Neural crest cell (in vitro differentiated cells): ENCODE measurements at places on chromosomes 1 and 21.

DNA sequence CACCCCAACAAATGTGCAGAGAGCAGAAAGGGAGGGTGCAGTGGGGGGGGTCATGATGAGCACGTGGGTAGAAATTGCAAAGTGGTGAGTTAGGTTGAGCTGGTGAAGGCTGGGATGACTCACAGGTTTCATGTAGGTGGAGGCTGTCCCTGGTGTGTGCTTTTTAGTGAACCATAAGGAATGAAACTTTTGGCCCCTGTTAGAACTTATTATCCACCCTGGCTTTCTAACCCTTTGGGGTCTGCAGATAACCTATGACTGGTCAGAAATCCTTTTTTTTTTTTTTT, 46.9 kb downstream of the DOP1B start:
- peaks cover 11% of the 10 kb centered on the region for H3K36me3 ChIP-seq
- H3K4me3 ChIP-seq: no peak overlapping the region
- no peak for DNase-seq
- no peaks in the 10 kb centered on the region for H3K27me3 ChIP-seq
- no peaks in the 10 kb centered on the region for H3K4me1 ChIP-seq

- H3K27me3 ChIP-seq: peaks cover 16% of the 10 kb centered on the region
- no peak for DNase-seq
- peaks cover 13% of the 10 kb centered on the region for H3K4me1 ChIP-seq
- no peak overlapping the region for H3K4me3 ChIP-seq
- no peak overlapping the region for H3K27ac ChIP-seq
- H3K36me3 ChIP-seq: no peaks in the 10 kb centered on the region
Measured at GRCh38 chr21:42016364-42016985, 6.3 kb upstream of the ZBTB21 start.

GRCh38 chr1:113780374-113781146, 21.3 kb upstream of the PHTF1 start:
- peaks cover 7% of the 10 kb centered on the region for H3K4me1 ChIP-seq
- no peak overlapping the region for H3K27ac ChIP-seq
- no peak for DNase-seq
- no peaks in the 10 kb centered on the region for H3K27me3 ChIP-seq
- no peak overlapping the region for H3K4me3 ChIP-seq

- no peak overlapping the region for H3K4me3 ChIP-seq
- no peak for DNase-seq
- H3K27ac ChIP-seq: no peak overlapping the region
- H3K27me3 ChIP-seq: no peaks in the 10 kb centered on the region
- peaks cover 12% of the 10 kb centered on the region for H3K4me1 ChIP-seq
Measured at GRCh38 chr1:98979463-98979862, 25.2 kb downstream of the PLPPR5 start.

DNA sequence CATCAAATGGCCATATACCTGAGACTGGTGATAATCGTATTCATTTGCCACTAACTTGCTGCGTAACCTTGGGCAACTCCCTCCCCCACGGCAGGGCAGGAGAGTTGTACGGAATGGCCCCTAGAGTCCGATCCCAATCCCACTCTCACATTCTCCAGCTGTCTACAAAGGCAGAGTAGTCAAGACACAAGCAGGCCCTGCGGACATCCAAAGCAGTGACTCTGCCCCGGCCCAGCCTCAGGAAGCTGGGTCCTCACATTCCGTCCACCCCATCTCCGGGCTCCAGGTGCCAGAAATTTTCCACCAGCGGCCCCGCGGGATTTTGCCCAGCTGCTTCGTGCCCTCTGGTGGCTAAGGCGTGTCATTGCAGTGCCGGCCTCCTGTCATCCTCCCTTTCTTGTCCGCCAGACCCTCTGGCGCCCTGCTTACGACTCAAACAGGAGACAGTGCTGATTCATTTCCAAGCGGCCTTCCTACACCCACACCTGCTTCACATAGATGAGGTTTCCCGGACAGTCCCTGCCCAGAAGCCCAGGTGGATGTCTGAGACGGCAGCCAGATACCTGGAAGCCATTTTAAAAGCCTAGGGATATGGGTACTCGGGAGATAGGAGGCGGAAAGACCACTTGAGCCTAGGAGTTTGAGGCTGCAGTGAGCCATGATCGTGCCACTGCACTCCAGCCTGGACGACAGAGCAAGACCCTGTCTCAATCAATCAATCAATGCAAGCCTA, 2.9 kb upstream of the S100A2 start:
- peak; percentile 96 for DNase-seq
- no peaks in the 10 kb centered on the region for H3K36me3 ChIP-seq
- H3K4me1 ChIP-seq: peaks cover 56% of the 10 kb centered on the region
- peak overlapping the region; percentile 71 for H3K4me3 ChIP-seq
- H3K27me3 ChIP-seq: no peaks in the 10 kb centered on the region
- peak overlapping the region; percentile 97 for H3K27ac ChIP-seq
